ENCODE measurements at places on chromosomes 7 and 10.

GRCh38 chr7:68434857-68435256 lies 1163.4 kb upstream of the AUTS2 start:
- DNase-seq, result no peak

- DNase-seq, result no peak
These were observed 2.4 kb downstream of the RBM20 start for GRCh38 chr10:110646417-110647135.

DNA sequence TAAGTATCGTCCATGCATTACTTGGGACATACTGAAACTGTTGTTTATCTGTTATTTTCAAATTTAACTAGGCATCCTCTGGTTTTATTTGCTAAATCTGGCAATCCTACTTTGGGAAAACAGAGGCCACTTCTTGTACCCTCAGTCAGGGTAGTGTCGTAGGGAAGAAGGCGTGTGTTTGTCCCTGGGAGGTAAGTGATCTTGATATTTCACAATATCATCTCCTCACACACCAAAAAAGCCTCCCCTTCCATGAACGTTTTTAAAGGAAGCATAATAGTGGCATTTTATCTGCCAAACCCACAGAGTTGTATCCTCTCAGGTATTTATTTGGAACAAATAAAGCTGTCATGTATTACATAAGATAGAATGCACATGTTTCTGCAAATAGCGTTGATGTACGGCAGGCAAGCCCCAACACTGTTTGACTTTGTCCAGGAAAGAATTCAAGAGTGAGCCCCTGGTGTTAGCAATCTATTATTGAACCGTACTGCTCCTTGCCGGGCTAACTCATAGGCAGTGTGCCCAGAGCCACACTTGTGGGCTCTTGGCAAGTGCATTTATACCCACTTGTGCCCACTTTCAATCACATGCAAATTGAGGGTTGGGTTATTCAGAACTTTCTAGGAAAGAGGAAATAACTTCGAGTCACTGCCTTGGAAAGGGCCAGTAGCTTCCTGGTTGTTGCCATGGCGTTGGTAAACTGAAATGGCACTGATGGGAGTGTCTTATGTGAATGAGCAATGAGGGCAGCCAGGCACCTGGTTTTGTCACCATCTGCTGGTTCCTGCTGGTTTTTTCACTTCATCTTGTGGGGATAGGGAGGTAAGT lies 266.0 kb downstream of the USP6NL start:
- DNase-seq, result no peak

DNA sequence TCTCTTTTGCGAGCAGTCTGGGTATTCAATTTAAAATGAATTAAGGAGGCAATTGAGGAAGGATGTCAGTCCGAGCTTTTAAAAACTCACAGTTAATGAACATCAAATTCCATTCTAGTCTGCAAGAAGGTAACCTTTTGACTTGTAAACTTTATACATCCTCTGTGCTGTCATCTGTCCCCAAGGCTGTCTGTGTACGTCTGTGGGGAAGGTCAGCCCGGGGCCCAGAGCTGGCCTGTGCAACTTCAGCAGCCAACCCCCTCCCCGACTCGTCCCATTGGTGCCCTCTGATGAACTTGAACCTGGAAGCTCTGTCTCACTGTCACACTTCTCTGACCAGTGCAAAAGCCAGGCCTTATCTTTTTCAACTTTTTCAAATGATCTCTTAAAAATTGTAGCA lies 80.3 kb downstream of the CCDC3 start:
- no peak for DNase-seq

DNA sequence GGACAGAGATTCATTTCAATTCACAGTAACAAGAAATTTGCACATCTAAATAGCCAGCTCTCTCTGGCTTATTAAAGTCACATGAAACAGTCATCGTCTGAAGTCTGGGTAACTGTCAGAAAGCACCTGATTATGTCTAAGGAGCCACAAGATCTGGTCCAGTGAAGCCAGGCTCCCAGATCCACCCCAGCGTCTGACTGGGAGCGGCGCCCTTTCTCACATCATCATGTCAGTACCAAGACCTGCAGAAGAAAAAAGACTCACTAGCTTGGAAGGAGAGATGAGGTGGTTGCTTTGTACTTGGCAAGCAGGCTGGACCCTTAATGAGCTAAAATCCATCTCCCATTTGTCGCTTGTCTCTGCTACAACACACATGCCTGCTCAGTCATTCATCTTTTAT lies 58.4 kb downstream of the VOPP1 start:
- DNase-seq, result peak; percentile 48

DNA sequence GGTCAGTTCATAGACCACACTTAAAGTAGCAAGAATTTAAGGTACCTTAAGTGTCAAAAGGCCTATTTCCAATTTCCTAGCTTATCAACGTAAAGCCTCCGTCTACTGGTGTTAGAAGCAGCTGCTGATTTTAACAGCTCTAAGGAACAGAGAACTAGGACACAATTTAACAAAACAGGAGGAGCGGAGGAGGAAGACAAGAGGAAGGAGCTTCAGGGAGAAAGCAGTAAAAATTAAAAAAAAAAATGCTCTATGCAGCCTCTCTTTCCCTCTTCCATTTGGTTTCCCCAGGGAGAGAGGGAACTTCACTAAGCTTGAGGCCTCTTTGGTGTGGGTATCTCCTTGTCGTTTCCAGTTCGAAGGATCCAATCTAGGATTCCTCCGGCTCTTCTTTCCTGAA lies 22.7 kb downstream of the ARHGAP21 start:
- DNase-seq, result no peak

- DNase-seq, result no peak
These were observed 35.4 kb upstream of the CFAP46 start for GRCh38 chr10:132977807-132978206.

DNA sequence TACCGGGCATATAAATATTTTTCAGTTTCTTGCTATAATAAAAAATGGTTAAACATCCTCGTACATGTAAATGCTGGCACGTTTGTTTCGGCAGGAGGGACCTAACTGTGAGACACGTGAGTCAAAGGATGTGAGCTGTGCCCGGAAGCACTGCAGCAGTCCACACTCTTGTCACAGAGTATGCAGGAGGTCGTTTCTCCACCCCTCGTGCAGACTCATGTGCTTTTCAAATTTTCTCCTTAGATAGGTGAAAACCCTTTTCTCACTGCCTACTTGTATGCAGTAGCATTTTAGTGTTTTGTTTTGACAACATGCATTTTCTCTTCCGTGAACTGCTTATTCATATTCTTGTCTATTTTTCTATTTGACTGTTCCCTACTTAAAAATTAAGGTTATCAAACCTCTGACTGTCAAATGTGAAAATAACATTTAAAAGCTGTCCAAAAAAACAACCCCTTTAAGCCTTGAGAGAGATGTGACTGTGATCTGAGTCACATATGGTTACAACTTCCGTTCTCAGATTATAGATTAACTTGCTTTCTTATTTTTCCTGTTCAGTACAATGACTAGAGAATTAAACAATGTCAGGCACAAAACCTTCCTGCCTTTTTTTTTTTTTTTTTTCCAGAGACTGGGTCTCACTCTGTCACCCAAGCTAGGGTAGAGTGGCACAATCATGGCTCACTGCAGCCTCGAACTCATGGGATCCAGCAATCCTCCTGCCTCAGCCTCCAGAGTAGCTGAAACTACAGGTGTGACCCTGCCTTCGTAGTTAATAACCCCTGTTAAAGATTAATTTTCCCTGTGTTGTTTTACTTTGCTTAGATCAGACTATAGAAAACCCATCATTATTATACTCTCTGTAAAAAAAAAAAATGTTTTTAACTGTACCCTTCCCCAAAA lies 45.1 kb downstream of the DPY19L1 start:
- DNase-seq, result no peak

DNA sequence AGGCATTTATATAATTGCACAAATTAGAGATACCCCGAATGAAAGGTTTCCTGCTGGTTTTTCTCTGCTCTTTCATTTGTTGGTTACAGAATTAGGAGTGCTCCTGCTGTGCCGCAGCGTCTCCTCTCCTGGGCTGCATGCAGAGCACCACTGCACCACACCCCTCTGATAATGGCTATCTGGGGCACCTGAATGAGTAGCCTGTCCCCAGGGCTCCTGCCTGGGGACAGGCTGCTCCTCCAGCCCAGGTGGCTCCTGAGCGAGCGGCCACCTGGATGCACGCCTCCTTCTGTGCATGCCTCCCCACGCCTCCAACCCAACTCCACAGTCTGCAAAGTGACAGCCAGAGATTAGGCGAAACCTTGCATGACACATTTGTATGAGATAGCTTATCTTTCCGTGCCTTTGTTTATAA lies 242.6 kb upstream of the FZD8 start:
- DNase-seq, result no peak

DNA sequence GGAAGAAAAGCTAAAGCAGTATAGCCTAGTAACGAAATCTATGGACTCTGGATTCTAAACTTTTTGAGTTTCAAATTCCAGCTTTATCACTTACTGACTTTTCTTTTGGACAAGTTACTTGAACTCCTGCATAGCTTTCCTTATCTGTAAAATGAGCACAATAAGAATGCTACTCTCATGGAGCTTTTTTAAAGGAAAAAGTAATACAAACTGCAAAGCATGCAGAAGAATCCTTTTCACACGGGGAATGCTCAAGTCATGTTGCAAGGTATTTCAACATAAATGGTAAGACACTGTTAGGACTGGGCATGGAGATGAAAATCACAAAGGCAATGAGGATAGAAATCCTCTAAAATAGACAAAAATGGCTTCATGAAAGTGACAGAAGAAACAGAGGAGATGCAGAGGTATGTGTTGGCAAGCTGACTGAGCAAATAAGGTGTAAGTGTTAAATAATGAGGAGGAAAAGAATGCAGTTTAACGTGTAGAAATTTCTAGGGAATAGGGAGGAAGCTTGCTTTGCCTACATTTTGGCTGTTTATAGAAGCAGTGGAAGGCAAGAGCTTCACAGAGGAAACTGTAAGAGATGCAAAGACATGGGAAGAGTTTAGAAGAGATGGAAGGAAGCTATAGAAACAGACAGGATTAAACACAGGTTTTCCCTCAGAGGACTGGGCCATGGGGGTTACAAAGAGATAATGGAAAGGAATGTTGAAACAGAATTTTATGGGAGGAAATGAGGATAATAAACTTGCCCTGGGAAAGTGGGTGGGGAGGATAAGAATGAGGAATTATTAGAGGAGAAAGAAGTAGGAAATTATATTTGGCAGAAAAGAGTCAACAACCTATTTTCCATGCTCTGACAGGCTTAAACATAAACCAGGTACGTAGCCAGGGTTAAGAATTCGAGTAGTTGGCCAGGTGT lies 28.8 kb upstream of the SNX13 start:
- no peak for DNase-seq

DNA sequence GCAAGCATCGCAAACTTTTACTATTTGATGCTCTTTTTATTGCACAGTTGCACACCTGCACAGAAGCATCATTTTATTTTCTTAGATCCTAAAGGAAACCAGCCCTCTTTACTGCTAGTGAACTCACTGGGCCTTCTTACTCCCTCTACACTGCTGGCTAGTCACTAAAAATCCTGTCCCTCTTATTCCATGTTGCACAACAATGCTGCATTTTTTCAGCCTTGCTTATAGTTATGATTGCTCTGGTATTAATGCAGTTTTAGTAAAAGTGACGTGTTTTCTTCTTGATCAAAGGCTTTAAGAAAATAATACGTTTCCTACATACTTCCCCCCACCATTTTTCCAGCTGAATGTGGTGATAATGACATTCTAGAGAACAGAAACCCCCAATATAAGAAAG lies 132.9 kb upstream of the FAM3C start:
- DNase-seq, result no peak

DNA sequence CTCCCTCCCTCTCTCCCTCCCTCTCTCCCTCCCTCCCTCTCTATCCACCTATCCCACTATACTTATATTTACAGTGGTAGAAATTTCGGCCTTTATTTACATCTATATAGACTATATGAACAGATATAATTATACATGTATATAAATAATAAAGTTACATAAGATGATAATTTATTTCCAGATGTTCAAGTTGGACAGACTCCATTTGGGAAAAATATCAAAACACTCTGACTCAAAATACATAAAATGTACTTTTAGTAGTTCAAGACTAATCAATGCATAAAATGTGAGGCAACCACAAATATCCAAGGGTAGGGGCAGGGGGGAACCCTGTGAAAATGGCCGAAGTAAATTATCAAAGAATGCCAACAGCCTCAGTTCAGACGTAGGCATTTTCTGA lies 203.0 kb downstream of the FANK1 start:
- DNase-seq, result no peak

DNA sequence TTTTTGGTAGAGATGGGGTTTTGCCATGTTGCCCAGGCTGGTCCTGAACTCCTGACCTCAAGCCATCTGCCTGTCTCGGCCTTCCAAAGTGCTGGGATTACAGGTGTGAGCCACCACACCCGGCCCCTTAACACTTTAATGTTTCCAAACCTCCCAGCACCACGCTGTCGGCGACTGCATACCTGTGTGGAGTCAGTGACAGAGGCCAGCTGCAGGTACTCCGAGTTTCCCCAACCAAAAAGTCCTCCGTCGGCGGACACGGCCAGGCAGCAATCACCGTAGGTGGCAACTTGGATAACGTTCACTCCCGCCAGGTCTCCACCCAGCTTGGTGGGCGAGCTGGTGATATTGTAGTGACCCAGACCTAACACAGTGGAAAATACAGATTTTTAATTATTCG lies 15.2 kb downstream of the RCC1L start:
- DNase-seq, result no peak

DNA sequence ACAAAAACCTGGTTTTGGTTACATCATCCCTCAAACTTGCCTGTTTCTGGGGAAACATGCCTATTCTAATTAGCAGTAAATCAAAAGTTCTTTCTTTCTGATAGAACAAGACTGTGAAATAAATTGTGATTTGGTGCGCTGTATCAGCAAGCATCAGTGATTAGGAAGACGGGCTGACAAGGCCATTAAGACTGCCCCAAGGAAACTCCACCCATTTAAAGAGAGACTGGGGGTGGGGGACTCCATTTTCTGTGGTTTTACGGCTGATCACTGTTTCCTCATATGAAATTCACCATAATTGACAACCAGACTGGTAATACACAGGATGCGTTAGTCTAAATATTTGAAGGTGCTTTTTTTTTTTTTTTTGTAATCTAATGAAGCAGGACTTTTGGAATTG lies 68.7 kb downstream of the MBL2 start:
- DNase-seq, result no peak

- no peak for DNase-seq
These were observed 391.7 kb downstream of the KCNMA1 start for GRCh38 chr10:77245953-77246352.
